ENCODE measurements at places on chromosomes 4 and X.

DNA sequence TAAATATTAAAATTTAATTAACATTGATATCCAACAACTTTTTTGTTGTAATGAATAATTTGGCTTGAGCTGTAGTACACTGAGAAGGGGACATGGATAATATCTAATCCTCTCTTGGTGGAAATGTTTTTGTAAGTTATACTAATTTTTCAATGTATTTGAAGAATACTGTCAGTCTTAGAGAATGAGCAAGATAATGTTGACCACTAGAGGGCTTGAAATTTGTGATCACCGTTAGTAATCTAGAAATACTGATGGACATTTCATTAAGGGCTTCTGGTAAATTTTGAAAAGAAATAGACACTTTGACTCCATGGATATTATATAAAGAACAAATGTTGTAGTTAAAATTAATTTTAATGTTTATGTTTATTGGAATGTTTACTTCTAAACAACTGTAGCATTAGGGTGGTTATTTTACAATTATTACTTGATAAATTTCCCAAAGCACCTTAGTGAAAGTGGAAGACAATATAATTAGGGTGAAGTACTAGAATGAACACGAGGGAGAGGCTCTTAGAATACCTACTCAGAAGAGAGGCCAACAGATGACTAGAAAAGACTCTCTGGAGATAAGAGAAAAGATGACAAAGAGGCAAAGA lies 20.0 kb upstream of the CAMK2D start:
- no peak for DNase-seq

DNA sequence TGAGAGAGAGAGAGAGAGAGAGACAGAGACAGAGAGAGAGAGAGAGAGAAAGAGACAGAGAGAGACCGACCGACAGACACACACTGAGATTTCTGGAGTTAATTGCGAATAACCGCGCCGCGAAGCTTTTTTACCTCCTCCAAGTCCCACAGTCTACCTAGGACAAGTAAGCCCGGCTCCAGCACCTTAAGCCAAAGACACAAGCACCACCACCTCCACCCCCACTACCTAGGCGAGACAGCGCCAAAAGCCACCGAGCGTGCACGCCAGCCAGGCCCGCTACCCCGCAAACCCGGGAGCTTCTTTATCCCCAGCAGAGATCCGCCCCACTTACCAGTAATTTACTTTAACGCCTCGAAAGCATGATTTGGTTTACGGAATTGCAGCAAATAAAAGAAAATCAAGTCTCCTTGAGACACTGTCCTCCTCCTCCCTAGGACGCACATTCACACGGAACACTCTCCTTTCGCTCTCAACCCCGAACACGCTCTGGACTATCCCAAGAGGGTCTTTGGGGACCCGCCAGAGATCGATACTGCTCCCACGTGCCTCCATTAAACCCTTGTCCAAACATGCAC lies 649.6 kb upstream of the DIPK2B start:
- no peak for DNase-seq

DNA sequence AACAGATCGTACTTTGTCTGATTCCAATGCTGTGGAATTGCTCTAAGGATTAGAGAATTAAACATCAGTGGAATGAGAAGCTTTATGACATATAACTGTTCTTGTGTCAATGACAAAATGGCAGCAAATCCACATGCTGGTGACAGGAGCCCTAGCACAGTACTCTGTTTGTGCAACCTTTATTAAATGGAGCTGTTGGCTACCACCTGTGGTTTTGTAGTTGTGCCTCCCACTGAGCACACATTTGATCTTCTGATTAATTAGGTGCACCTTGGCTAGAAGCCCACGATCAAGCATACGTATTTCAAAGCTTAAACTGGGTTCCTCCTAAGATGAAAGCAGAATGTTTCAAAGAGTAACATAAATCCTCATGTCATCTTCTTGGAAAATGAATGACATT lies 394.0 kb upstream of the IGFBP7 start:
- no peak for DNase-seq

GRCh38 chrX:323721-324628 lies 5.4 kb upstream of the GTPBP6 start:
- peak; percentile 61 for DNase-seq

- DNase-seq, result no peak
Observed at GRCh38 chr4:5050520-5051277, 581 bp upstream of the STK32B start.

DNA sequence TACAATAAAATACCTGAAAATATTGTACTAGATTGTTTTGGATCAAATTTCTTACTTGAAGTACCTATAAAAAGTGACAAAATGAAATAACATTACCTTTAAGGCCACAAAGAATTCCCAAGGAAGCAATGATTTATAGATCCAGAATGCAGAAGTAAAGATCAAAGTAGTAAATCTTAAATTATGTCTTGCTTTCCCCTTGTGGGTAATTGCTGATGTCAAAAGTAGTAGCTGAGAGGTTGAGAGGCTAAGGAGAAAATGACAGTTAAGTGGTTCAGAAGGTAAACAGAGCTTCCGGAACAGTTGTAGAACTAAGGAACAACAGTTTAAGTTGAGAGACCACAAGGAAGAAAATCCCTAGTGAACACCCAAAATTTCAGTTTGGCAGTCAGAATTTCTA lies 358.3 kb downstream of the GABRG1 start:
- no peak for DNase-seq

GRCh38 chr4:73533515-73534422 lies 52.2 kb downstream of the AFM start:
- DNase-seq, result peak; percentile 1

- DNase-seq, result no peak
Observed at GRCh38 chrX:11187001-11187400, 75.9 kb downstream of the HCCS start.

DNA sequence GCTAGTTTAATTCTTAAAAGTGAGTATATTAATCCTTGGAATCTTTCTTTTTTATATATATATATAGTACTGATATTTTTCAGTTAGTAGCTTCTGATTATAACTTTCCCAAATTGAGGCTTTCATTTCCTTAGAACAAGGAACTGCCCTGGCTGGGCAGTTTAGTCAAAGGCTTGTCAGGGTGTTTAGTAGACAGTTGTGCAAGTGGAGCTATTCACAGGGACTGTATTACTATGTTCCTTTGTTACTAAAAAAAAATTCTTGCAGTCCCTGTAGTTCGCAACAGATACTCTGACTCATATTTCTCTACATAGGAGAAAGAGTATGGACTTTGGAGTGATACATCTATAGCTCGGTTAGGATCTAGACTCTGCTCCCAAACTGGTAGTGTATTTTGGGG lies 20.8 kb downstream of the USO1 start:
- no peak for DNase-seq

- no peak for DNase-seq
Observed at GRCh38 chr4:41787931-41788330, 39.4 kb upstream of the PHOX2B start.

DNA sequence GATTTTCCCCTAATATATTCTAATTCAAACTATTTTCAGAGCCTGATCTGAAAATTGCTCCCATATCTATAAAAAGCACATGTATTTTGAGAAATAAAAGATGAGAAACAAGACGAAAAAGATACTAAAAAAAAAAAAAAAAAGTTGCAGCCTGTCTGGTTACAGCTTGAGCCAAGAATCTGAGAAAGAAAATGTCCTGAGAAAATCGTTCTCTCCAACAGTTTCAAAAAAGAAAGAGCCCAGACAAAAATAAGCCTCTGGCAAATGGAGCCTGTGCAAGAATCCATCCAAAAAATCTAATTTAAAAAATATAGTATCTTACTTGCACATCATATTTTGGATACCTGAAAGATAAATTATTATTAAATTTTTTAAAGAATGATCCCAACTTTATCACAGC lies 163.0 kb upstream of the TBL1X start:
- no peak for DNase-seq

- DNase-seq, result no peak
Observed at GRCh38 chr4:7815981-7816380, 123.7 kb downstream of the AFAP1 start.

DNA sequence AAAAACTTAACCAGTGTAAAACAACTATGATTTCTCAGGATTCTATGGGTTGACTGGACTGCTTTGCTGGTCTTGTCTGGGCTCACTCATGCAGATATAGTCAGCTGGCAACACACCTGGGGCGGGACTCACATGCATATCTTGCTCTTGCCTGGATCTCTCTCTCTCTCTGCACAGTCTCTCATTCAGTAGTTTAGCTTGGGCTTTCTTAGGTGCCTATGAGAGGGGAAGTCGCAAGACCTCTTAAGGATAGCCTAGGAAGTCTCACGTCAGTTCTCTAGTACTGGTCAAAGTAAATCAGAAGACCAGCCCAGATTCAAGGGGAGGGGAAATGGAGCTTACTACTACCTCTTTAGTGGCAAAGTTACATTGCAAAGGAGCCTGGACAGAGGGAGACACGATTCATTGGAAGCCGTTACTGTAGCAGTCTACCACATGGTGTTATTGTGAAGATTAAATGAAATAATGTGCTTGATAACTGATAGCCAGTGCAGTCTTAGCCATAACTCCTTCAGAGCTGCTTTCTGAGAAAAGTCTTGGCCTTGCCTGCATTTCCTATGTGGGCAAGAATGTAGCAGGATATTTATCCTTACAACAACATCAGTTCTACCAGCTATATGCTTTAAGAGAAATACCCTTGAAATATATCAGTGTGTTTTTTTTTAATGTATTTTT lies 2.1 kb downstream of the COPS4 start:
- no peak for DNase-seq

DNA sequence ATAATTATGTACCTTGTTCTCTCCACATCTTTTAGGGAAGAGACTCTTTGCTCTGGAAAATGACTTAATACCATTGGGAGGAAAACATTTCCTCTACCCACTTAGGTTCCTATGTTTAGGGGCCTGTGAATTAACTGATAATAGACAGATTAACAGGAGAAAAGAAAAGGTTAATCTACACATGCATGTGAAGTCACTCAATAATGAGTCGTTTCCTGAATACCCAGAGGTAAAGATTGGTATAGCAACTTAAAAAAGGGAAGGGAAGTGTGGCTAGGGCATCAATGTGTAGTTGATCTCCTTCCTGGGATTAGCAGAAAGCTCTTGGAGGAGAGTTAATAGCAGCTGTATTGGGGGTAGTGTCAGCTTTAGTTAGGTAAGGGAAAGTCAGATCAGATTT lies 419.5 kb upstream of the ATOH1 start:
- no peak for DNase-seq

DNA sequence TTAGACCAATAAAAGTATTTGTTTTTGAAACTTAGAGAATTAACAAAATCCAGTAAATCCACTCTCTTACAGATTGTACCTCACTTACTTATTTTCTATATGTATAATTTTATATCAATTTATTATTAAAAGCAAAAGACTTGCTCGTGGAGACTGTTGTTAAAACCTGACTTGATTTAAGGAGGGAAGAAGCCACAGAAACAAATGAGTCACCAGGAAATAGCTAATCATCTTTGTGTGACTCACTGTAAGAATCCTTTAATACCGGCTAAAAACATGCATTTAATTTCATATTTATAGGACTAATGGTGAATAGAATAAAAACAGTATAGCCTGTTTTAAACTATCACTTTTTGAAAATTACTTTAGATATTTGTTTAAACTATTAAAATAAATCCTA lies 29.9 kb upstream of the UBE2NL start:
- peak; percentile 18 for DNase-seq

- DNase-seq, result no peak
Observed at GRCh38 chrX:49675075-49675719, 20.6 kb downstream of the PAGE1 start.

DNA sequence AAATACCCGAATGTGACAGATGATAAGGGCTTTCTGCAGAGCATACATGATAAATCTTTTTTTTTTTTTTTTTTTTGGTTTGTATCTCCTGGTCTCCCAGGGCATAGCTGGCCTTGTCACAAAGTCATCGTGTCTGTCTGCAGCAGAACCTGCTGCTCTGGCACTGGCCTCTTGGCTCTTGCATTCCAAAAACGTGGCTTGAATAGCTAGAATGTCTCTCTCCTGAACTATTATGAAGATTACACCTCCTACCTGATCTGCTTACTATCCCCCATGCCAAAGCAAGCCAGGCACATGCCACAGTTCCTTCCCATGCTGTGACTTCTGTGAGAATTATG lies 50.4 kb upstream of the SCRG1 start:
- no peak for DNase-seq

GRCh38 chrX:15748841-15749240 lies 10.8 kb downstream of the CA5B start:
- no peak for DNase-seq

GRCh38 chrX:44228621-44229020 lies 114.9 kb downstream of the EFHC2 start:
- no peak for DNase-seq

DNA sequence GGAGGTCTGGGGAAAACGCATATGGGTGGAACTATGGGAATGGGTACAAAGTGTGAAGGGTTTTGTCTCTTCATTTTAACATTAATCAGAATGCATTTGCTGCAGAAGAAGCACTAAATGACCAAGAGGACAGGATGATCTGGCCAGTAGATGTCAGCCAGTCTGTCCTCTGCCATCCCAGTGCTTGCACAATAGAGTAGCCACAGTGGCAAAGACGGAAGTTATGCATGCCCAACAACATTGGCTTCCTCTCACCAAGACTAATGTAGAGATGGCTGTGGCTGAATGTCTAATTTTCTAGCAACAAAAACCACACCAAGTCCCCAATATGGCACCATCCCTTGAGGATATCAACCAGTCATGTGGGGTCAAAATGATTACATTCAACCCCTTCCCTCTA lies 45.0 kb upstream of the ARHGEF6 start:
- no peak for DNase-seq

DNA sequence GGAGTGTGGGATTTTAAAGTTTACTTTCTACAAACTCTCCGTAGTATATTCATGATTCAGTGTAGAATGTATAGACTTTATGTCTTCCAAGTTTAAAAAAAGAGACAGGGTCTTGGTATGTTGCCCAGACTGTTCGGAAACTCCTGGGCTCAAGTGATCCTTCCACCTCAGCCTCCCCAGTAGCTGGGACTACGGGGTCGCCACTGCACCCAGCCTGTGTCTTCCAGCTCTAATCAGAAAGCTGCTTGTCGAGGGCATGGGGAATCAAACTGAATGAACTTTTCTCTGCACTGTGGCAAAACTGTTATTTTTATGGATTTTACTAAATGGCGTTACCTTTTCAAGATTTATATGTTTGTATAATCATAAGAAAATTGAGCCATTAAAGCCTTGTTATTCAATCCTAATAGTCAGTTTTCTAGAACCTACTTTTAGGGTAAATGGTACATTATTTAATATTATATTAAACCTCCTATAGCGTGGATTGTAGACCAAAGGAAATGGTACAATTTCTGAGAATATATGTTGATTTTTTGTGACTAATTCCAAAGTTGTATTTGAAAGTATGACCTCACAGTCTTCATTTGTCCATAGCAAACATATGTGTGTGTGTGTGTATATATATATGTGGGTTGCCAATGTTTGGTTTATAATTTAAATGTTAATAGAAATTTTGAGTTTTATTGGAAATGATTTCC lies 1.1 kb downstream of the BLOC1S4 start:
- no peak for DNase-seq

Measured in epithelial cell of proximal tubule (primary cell).